ENCODE measurements at places on chromosomes 4 and X.

GRCh38 chrX:68746988-68747387 lies 81.8 kb upstream of the EFNB1 start:
- DNase-seq: no peak

- DNase-seq: no peak
Measured at GRCh38 chr4:13733817-13734216, 106.3 kb upstream of the BOD1L1 start.

- peak; percentile 29 for DNase-seq
Measured at GRCh38 chrX:155632431-155633100, 19.8 kb upstream of the TMLHE start.

- peak; percentile 87 for DNase-seq
Measured at GRCh38 chr4:1714303-1715001, 2.3 kb upstream of the SLBP start.

DNA sequence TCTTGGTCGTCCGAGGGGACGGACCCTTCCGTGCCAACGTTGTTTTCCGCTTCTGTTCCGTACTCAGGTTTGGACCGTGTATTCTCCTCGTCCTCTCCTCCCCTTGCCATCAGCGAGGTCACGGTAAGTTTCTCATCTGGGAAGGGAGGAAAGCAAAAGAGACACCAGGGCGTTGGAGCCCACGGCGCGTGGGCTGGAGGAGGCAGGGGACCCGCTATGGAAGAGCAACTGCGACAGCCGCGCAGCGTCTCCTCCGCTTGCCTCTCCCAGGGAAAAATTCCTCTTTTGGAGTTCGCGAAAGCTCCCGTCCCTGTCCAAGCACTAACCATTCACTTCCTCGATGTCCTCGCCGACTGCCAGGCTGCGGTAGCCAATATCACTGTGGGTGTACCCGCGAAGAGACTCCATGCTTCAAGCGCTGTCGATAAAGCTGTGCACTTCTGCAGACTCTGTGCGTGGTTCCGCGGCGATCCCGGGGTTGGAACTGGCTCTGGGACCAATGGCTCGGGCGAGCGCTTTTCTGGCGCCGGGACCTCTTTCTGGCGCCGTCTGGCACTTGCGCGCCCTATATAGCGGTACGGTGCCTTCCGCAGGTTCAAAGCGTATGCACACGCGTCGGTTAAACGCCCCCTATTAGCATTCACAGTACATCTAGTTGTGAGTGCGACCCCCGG lies at the start of gene ESX1:
Gene ESX1, minus strand, starts transcription at position 492 of the 674 bp plus-strand sequence. Its CDS starts 84 bp downstream, at position 408.
- DNase-seq: no peak

All from NAMALWA (cell line).